ENCODE measurements at places on chromosomes 7 and 10.

GRCh38 chr10:47047577-47048525, 136.6 kb downstream of the PTPN20 start:
- no peak for DNase-seq

DNA sequence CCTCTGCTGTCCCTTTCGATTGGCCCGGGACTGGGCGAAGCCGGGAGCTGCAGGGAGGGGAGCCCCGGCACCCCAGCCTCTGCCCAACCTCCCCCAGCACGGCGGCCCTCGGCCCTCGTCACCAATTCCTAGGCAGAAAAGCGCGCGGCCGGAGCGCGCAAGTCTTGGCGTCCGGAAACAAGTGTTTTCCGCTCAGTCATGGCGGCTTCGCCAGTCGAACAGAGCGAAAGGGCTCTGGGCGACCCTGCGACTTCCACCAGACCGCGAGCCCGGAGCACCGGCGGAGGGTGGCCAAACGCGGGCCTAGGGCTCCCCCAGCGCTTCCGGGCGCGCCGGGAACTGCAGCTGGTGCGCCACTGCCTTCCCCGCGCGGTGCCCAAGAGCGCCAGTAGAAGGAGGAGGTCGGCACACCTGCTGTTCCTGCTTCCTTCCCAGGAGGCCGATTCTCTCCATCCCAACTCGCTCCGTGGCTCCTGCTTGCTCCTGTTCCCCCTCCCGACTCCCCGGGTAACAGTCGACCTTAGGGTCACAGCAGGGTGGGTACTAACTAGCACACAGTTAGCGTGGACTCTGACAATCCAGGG, 729.9 kb downstream of the ZWINT start:
- DNase-seq = no peak

GRCh38 chr10:23918839-23919238, 290.1 kb upstream of the KIAA1217 start:
- DNase-seq = no peak

GRCh38 chr10:115772606-115773005, 500.4 kb downstream of the GFRA1 start:
- peak; percentile 5 for DNase-seq

DNA sequence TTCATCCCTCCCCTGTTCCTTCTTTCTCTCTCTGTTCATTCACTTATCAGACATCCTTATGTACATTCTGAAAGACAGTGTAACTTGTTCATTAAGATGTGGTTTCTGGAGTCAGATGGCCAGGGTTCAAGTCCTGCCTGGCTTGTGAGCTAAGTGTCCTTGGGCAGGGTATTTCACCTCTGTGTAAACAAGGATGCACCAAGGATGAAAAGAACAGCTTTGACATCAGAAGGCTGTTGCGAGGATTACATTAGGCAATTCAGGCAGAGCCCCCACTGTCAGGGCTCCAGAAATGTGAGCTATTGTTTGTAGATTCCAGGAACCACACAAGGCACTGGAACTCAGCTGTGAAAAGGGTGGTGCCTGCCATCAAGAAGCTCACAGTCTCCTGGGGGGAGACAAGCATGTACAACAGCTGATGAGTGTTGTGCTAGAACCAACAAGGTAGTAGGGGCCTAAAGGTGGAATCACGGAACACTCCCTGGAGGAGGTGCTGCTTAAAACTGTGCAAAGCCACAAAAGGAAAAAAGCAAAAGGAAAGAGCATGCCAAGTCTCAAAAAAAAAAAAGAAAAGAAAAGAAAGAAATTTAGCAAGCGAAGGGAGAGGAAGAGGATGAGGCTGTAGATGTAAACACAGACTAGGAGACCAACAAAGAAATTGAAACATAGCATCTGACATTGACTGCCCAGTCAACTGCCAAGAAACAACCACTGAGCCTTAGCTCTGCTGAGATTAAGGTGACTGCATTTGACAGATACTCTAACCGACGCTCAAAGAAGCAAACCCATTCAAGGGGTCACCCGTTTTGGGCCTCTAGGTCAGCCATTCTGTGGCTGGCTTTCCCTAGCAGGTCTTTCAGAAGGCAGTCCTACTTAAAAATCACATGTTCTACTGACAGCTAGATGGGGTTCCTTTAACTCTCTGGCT, 12.5 kb downstream of the PDLIM1 start:
- no peak for DNase-seq

DNA sequence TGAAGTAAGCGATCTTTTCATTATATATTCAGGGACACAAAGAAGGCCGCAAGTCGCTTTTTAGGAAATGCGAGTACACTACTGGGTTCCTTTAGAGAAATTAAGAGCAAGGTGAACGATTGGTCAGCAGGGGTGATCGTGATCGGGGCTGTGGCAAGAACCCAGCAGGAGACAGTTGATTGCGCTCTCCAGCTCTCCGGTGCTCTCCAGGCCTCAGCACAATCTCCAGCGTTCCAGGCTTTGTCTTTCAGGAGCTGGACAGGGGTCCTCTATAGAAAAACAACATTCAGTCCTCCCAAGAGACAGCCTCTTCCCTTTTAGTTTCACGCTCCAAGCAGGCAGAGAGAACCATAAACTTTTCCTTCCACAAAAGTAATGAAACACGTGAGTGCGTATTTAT, 170.5 kb upstream of the KLF6 start:
- no peak for DNase-seq

GRCh38 chr10:69051303-69051702, 36.6 kb upstream of the SRGN start:
- DNase-seq = no peak

- DNase-seq = peak; percentile 43
These were observed 67.6 kb upstream of the CTNNA3 start for GRCh38 chr10:67763499-67764011.

DNA sequence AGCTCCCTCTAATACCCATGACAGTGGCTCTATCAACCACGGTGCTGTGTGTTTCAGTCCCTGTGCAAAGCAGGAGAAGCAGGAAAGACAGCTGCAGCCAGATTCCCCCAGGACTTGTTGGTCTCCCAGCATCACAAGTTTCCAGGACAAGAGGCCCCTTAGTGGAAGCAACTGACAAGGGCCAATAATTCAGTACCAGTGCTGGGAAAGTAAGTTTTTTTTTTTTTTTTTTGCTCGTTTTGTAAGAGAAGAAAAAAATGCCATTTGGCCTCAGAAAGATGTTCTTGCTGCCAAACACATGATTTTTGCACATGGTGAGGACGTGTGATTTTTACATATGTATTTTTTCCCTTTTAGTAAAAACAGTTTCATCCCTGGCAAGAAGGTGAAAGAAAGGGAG, 284.2 kb upstream of the ZMIZ1 start:
- no peak for DNase-seq

DNA sequence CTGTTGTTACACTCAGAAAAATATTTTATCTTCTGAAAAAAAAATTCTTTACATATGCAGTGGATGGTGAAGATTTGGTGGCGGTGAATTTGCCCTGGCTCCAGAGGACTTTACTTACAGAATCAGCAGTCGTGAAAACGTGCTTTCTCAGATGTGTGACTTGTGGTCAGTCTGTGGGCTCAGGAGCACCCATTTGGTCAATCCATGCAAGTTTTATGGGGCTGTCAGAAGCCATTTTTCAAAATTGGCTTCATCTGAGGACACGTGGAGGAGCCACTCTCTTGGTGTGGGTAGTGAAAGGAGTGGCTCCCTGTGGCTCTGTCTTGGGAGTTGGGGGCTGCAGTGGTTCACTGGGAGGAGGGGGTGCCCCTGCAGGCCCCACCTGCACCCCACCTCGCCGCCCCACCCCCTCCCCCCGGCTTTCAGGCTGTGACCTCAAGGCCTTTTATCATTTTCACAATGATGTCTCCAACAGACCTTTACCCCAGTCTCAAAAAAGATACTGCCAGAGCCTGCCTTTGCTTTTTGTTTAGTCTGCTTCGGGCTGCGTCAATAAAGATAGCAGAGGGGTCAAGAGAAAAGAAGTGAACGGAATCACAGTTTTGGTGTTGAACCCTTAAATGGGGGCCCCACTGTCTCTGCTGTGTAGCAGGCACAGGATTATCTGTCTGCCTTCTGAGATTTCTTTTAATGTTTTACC, 137.4 kb downstream of the MGMT start:
- DNase-seq = no peak
